Foreskin fibroblast (primary cell): ENCODE measurements at places on chromosomes 2 and 18.

- no peak for DNase-seq
These were observed 161.8 kb upstream of the KLF7 start for GRCh38 chr2:207327513-207327912.

GRCh38 chr2:181586569-181587081 is 70.3 kb downstream of the CERKL start:
- peak; percentile 7 for DNase-seq

- no peak for DNase-seq
These were observed 128.7 kb downstream of the NFATC1 start for GRCh38 chr18:79524181-79525078.

- DNase-seq, result peak; percentile 24
These were observed 5.4 kb upstream of the KCNE4 start for GRCh38 chr2:223046470-223047040.

DNA sequence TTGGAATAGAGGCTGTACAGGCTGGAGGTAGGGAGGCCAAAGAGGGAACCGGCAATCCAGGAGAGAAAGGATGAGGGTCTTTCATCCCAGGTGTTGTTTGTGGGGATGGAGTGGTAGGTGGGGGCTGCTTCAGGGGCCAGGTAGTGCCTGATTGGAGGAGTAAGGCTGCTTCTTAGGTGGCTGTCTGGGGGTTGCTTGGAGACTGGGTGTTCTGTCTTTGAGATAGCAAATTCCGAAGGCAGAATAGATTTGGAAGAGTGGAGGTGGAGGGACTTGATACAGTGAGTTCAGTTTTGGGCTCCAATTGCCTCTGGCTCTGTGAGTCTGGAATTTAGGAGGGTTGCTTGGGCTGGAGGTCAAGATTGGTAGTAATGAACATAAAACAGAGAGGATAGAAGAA is 5.9 kb downstream of the ZNF532 start:
- DNase-seq, result no peak

GRCh38 chr2:110983133-110983532 is 137.6 kb upstream of the BCL2L11 start:
- DNase-seq, result no peak

GRCh38 chr2:101622210-101623030 is 75.1 kb upstream of the MAP4K4 start:
- DNase-seq, result no peak

- DNase-seq, result peak; percentile 56
These were observed 14.0 kb upstream of the IMP4 start for GRCh38 chr2:130328710-130329109.

- peak; percentile 57 for DNase-seq
These were observed 7.8 kb upstream of the GIGYF2 start for GRCh38 chr2:232689152-232689910.

DNA sequence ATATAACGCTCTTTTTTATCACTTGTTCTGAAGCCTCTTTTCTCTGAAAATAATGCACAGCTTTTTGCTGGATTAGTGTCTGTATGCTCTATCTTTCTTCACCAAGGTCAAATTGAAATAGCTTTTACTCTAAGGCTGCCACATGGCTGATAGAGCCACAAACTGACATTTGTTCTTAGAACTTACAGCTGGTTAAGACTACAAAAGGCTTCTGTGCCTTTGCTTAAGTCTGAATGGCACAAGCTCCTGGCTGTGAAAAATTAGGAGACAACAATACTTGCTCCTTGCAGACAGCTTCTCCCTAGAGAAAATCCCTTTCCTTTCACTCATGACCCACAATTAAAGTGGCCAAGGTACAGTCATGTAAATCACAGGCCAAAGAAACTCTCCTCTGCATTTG is 515.3 kb downstream of the DSC3 start:
- no peak for DNase-seq

DNA sequence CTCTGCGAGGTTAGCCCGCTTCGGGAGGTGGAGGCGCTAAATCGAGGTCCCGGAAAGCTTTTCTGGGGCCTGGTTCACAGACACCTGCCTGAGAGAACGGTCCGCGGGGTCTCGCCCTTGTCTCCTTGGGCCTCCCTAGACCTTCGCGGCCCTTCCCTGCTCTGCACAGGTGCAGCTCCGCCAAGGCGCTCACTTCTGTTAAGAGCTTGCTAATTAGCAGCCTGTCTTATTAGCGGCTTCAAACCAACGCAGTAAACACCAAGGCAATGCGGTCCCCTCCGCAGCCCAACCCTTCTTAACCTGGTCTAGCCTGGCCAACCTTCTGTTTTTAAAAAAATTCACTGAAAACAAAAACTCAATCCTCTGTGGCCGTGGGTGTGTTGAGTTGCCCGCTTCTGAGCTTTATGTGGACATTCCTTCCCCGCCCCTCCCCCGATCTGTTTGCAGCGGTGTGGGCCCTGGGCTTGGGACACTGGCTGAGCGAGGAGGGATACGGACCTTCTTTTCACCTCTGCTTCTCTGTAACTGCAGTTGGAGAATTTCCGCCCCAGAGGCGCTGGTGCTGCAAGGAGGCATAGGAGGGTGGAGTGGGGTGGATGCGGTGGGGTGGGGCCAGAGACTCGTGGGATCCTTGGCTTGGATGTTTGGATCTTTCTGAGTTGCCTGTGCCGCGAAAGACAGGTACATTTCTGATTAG is 3.4 kb upstream of the HOXD4 start:
- DNase-seq, result no peak

- DNase-seq, result no peak
These were observed 142.4 kb upstream of the ALPP start for GRCh38 chr2:232236200-232236599.

- no peak for DNase-seq
These were observed 86.1 kb downstream of the SH3YL1 start for GRCh38 chr2:177733-178132.

DNA sequence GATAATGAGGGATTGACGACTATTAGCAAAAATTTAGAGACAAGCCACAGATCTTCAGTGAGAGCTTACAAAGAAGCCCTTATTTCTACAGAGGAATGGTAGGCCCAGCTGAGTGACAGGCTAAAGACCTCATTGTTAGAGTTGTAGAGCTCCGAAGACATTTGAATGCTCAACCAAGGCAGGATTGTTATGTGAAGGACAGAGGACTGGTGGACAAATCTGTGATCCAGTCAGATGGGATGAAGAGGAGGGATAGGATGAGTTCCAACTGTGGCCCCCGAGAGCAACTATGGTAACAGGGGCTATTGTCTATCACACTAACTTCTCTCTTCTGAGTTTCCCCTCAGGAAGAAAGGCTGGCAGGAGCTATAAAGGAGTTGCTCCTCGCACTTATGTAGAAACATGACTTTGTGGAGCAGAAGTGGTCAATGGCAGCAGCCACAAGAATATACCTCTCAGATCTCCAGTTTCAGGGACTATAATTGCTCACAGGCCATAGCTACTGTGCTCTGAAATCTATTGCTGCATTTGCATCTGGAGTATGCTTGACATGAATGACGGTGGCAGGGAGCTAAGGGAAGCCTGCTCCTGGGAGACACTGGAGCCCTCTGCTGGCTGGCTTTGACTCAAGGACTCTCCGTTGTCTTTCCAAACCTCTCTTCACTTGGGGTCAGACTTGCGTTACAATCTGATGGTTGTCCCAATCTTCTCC is 50.3 kb upstream of the GREB1L start:
- peak; percentile 79 for DNase-seq

- DNase-seq, result no peak
These were observed 39.2 kb downstream of the GREB1 start for GRCh38 chr2:11572996-11573395.

DNA sequence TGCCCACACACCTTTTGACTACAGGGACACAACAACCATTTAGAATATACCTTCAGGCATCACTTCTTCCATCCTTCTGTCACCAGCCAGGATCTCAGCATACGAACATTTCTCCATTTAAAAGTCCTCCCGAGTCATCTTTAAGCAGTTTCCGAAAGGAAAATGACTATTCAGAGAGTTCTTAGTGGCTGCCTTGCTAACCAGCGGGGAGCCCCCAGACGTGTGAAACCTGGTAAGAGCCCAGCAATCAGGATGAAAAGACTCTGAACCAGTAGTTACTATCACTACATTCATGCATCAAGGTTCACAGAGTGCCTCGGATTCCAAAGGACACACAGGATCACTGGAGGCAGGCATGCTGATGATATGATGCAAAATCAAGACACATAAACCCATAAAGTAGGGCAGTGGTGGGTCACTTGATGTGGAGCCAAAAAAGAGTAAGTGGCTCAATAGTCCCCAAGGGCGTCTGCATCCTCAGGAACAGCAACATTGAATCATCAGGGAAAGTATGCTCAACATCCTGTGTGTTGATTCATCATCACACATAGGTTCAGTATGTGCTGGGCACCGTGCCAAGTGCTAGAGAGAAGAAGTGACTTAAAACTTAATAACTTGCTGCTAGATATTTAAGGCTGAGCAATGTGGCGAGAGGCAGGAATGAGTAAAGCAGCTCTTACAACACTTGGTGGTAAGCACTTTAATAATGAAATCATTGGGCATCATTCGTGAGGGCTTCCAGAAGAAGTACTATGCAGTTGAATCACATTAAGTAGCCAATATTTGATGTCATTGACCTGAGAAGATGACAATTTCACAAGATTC is 4.4 kb downstream of the CCL20 start:
- DNase-seq, result peak; percentile 100

DNA sequence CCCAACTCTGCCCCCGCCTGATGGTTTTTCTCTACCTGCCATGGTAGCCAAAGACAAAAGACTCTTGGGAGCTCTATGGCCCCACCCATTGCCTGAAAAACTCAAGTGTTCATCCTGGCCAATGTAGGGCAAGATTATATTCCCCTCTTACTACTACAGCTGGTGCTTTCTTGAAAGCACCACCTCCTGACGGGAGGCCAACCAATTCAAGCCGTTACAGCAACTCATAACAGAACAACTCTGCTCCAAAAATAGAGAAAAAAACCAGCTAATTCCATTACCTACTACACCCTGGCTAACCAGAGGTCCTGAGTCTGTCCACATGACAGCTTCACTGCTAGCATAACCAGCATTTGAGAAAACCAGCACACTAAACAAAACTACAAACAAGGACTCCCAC is 127.5 kb upstream of the GAREM1 start:
- DNase-seq, result no peak

DNA sequence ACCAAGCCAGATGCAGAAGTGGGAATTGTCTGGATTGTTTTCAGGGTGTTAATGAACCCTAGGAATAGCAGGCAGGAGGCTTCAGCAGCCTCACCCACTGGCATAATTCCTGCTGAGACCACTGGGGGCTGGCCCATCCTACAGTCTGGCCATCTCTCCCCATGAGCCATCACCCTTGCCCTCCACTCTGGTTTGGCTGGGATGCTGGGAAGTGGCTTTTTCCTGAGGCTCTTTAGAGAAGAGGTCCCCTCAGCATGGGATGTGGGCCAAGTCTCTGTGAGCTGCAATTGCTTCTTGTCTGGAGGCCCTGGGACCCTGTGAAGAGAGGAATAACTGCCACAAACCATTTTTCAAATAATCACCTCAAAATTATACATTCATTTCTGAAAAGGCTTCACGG is 4.0 kb downstream of the TCF7L1 start:
- DNase-seq, result no peak

- DNase-seq, result no peak
These were observed 24.4 kb downstream of the GBX2 start for GRCh38 chr2:236143811-236144210.

GRCh38 chr18:24917767-24918166 is 434.2 kb downstream of the ZNF521 start:
- no peak for DNase-seq

DNA sequence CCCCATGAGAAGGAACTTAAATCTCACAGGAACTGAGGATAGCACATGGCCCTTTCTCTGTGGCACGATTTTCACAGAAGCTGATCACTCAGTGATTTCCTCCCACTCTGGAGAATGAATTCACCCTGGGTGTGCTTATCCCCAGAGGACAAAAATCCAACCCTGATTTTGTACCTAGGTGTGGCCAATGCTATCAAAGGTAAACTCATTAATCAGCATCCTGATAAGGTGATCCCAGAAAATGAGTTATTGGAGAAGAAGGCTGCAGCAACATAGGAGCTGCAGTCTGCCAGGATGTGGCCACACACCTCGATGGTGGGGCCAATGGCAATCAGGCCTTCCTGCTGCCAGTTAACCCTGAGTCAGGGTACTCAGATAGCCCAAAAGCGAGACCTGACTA is 8.2 kb upstream of the SULT1C2 start:
- no peak for DNase-seq

GRCh38 chr2:103526757-103527156 is 764.9 kb downstream of the TMEM182 start:
- DNase-seq, result no peak

DNA sequence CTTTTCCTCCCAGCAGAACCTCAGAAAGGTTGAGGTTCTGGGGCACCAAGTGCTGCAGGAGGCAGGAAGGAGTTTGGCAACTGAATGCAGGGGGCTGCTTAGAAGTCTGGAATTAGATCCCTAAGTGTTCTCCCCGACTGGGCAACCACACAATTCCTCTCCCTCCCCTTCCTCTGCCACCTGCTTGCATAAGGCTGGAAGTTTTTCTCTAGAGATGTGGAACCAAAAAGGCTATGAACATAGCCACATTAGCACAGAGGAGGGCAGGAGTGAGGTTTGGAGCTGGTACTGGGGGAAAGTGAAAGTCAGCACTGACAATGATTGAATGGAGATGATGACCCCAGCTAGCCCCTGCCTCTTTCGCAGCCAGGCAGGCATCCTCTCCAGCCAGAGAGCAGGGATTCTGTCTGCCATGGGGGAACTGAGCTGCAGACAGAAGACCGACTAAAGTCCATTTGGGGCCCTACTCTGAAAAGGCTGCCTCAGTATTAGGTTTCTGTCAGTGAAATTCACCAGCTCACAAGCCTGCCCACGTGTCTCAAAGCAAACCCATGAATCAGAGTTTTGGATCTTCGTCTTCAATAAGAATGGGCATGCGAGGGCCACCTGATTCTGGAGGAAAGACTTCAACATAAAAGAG is 87.9 kb upstream of the ITGA6 start:
- no peak for DNase-seq

- no peak for DNase-seq
These were observed 478.7 kb upstream of the REG3G start for GRCh38 chr2:78546843-78547242.

GRCh38 chr2:217934321-217935131 is 68.3 kb downstream of the TNS1 start:
- DNase-seq, result peak; percentile 93

DNA sequence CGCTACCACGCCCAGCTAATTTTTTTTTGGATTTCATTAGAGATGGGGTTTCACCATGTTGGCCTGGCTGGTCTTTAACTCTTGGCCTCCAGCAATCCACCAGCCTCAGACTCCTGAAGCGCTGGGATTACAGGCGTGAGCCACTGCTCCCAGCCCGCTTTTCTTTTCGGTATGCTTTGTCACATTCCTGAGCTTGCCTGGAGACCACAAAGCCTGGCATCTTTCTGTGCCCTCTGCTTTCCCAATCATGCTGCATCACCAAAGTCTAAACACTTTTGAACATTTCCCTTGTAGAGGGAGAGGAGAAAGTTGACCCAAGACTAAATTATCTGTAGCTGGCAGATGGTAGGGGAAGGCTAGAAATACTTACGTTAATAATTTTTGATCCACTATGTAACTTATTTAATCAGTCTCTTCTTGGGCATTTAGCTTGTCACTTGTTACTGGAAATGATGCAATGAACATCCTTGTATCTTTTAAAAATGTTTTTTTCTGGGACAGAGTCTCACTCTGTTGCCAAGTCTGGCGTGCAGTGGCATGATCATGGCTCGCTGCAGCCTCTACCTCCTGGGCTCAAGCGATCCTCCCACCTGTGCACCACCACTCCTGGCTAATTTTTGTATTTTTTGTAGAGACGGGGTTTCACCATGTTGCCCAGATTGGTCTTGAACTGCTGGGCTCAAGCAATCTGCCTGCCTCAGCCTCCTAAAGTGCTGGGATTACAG is 2.7 kb upstream of the NPC1 start:
- peak; percentile 72 for DNase-seq
